ENCODE measurements at places on chromosomes 7 and 10.

- no peak for DNase-seq
Measured at GRCh38 chr10:117442521-117442920, 67.3 kb upstream of the PDZD8 start.

- no peak for DNase-seq
Measured at GRCh38 chr7:50362712-50363282, 58.3 kb downstream of the IKZF1 start.

GRCh38 chr7:131188367-131189339 is 139.0 kb upstream of the MKLN1 start:
- DNase-seq = peak; percentile 25

DNA sequence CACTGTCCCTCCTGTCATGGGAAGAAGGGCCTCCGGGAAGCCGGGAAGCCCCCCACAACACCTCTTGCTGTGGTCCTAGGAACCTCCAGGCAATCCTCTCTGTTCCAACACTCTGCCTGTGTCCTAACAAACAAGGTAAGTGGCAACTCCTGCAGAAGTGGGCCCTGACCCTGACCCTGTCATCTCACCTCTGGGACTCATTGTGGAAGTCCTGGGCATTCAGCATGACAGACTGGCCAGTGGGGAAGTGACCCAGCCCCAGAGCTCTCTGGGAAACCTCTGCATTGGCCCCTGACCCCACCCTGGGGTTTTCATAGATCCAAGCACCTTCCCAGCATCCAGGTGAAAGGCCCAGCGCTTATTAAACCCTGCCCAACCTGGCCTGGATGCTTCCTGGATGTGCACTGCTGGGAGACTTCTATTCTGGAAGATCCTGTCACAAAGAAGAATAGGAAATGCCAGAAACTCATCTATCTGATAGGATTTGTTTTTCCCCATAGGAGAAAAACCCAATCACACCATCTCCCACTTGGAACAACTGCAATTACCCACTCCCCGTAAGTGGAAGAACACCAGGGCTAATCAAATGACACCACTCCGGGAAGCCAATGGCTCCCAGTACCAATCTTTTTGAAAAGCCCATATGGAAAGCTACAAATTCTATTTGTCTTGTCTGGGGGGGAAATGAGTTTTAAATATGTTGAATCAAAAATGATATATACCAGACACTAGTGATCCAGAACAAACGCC is 24.3 kb downstream of the LEP start:
- DNase-seq = no peak

- DNase-seq = no peak
Measured at GRCh38 chr10:86686972-86687371, 18.7 kb downstream of the LDB3 start.

DNA sequence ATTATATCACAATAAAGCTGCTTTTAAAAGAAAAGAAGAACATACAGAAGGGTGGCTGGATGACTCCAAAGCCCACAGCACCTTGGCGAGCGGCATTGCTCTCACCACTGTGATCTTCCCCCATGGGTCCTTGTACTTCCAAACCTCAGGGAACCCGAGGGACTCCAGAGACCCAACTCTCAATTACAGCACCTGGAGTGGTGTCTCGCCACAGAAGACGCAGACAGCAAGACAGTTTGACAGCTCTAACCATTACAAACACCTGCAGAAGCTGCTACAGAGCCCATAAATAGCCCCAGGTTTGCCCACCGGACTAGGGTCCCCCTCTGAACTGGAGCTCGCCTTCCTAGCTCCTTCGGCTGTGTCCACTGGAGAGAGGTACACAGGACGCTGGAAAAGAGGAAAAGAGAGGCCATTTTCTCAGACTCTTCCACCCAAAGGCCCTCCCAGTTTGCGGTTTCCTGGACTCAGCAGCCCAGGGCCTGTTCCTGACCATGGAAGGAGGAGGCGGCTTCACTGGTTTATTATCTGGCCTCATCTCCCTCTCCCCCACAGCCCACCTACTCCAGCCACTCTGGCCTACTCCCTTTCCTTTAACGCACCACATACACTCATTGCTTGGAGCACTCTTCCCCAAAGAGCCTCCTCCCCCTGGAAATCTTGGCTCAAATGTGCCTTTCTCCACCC is 1.9 kb downstream of the PIK3AP1 start:
- no peak for DNase-seq

- no peak for DNase-seq
Measured at GRCh38 chr7:156005202-156005691, 193.0 kb upstream of the SHH start.

- DNase-seq = no peak
Measured at GRCh38 chr10:32130788-32131187, 74.6 kb upstream of the KIF5B start.

DNA sequence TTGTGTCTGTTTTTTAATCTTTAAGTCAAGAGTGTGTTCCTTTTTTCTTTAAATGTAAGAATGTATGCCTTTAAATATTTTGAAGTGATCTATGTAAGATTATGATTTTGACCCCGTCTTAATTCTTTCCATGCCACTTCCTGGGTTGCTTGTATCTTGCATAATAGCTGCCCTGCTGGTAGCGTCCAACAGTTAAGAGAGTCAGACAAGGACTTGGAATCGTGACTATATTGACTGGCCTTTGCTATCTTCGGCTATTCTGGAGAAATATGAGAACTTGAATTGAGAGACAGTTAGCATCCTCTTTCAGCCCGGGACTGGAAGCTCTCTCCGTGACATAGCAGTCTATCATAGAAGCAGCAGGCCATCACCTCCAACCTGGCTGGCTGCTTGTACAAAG is 13.0 kb downstream of the NRP1 start:
- no peak for DNase-seq

- no peak for DNase-seq
Measured at GRCh38 chr7:140294454-140294853, 103.9 kb downstream of the SLC37A3 start.

GRCh38 chr7:149081914-149082313 is 8.6 kb downstream of the ZNF786 start:
- no peak for DNase-seq

DNA sequence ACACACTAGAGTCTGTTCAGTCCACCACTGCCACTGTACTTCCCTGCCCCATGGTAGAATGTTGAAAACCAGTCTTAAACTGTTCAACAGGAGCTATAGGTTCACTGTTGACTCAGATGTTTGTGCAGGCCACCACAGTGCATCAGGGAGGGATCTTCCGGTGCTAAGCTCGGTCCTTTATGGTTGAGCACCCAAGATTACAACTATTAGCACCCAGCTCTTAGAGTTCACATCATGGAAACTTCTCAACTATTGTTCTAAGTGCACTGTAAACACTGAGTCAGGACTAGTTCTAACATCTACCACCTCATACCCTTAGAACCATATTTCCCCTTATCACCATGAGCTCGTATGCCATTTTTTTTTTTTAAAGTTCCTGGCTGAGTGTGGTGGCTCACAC is 97.1 kb upstream of the MXI1 start:
- DNase-seq = no peak

- no peak for DNase-seq
Measured at GRCh38 chr10:53839440-53840039, 961.5 kb downstream of the PCDH15 start.

GRCh38 chr7:44416941-44417340 is 73.5 kb downstream of the NUDCD3 start:
- no peak for DNase-seq

- no peak for DNase-seq
Measured at GRCh38 chr7:139648941-139649425, 125.5 kb downstream of the CLEC2L start.

GRCh38 chr7:5422396-5423305 is 983 bp downstream of the TNRC18 start:
- no peak for DNase-seq

DNA sequence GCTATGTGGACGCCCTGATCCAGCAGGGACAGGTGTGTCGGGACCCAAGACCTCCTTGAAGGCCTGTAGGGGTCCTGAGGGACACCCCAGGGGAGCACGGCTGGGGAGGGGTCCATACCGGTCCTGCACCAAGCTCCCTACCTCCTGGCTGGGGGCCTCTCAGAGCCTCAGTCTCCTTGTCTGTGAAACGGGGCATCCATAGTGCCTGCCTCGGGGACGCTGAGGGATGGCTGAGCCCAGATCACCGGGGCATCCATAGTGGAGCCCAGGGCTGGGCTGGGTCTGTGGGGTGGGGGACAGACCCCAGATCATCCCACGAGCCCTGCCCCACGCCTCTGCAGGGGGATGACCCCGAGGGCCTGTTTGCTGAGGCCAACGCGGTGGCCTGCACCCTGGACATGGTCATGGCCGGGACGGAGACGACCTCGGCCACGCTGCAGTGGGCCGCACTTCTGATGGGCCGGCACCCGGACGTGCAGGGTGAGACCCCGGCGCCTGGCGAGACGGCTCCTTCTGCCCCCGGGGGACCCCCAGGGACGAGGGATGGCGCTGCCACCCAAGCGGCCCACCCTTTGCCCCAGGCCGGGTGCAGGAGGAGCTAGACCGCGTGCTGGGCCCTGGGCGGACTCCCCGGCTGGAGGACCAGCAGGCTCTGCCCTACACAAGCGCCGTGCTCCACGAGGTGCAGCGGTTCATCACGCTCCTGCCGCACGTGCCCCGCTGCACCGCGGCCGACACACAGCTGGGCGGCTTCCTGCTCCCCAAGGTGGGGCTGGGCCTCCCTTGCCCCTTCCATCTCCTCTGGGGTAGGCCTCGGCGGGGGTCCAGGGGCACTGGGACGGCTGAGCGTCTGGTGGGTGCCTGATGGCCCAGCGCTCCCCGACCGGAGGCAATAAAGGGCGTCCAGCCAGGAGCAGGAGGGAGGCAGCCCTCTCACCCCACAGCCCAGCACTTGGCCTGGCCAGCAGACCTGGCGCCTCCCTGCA is 4.1 kb downstream of the CYP2W1 start:
- DNase-seq = no peak

DNA sequence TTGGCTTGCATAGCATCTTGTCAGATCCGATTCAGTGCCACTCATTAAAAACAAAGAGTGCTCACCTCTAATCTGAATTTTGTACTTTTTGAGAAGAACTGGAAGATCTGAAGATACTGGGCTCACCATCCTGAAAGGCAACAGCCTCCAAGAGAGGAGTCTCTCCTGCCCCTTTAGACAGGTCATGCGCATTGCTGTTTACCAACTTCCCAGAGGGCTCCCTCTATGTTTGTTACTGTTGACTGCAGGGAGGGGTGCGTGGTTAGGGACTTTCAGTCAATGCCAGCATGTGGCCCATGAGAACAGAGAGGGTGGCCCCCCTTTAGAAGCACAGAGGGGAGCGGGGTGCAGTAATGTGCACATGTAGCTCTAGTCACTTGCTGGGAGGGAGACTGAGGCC is 33.2 kb upstream of the CABCOCO1 start:
- no peak for DNase-seq

DNA sequence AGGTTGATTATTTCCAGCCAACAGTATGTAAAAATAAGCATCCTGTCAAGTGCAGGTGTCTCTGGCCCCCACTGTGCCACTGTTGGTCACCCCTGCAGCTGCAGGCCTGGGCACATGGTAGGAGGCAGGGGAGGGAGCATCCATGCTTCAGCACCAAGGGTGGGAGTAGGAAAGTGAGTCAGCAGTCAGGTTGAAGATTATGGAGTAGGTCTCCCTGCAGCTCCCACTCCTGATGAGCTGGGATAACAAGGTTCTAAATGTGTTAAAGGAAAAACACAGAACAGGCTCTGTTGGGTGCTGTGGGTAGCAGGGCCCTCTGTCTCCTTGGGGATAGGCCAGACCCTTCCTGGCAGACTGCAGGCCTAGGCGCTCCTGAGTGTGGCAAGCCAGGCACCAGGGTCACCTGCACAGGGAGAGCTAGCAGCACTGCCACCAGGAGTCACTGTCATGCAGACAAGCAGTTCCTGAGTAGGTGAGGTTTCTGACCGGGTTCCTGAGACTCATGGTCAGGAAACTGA is 59.3 kb downstream of the NUDCD3 start:
- DNase-seq = peak; percentile 21

DNA sequence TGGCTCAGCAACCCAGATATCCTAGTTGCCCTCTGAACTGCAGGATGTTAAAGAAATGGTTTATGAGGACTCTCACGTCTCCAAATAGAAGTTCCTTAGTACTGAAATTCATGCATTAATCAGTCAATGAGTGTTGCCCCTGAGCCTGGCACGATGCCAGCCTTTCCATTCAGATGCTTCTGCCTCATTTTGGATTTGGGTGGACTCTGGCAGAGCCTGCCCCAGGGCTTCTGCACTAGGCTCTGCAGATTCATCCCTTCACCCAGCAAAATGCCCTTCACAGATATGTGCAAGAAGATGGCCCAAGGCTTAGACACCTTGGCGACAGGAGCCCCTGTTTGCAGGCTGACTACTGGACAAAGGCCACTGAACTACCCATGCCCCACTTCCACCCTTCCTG is 747.8 kb downstream of the GRID1 start:
- DNase-seq = no peak

DNA sequence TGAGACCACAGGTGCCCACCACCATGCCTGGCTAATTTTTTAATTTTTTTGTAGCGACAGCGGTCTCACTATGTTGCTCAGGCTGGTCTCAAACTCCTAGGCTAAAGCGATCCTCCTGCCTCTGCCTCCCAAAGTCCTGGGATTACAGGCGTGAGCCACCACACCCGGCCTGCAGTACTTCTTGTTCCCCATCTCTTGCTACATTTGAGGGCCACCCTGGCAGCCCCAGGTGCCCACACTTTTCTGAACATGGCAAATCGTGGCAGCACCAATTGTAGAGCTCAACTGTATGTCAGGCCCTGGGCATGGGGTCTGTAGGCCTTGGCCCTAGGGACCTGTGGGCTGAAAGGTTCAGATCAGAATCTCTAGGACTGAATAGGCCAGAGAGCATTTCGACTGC is 25.1 kb upstream of the LIMK1 start:
- no peak for DNase-seq

- no peak for DNase-seq
Measured at GRCh38 chr10:113139699-113140098, 189.7 kb downstream of the TCF7L2 start.

- DNase-seq = no peak
Measured at GRCh38 chr7:146875237-146875785, 758.7 kb downstream of the CNTNAP2 start.

DNA sequence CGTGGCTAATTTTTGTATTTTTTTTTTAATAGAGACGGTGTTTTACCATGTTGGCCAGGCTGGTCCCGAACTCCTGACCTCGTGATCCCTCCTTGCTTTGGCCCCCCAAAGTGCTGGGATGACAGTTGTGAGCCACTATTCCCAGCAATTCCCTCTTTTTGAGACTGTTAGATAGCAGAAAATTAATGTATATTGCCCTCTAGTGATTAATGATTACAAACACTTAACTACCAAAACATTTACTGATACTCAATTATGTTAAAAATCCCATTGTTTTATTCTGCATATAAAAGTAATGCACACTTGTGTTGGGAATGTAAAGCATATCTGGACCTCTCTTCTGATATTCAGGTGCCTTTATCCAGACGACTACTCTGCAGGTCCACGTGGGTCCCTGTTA is 41.2 kb upstream of the COBL start:
- no peak for DNase-seq

- DNase-seq = no peak
Measured at GRCh38 chr7:33053721-33054120, 8.9 kb downstream of the NT5C3A start.
